NK-92 treated with Interleukin-12 subunit alpha and Interleukin-12 subunit beta, amount 100 ng/mL, for 24 hours (cell line): ENCODE measurements at places on chromosomes 2 and 18.

DNA sequence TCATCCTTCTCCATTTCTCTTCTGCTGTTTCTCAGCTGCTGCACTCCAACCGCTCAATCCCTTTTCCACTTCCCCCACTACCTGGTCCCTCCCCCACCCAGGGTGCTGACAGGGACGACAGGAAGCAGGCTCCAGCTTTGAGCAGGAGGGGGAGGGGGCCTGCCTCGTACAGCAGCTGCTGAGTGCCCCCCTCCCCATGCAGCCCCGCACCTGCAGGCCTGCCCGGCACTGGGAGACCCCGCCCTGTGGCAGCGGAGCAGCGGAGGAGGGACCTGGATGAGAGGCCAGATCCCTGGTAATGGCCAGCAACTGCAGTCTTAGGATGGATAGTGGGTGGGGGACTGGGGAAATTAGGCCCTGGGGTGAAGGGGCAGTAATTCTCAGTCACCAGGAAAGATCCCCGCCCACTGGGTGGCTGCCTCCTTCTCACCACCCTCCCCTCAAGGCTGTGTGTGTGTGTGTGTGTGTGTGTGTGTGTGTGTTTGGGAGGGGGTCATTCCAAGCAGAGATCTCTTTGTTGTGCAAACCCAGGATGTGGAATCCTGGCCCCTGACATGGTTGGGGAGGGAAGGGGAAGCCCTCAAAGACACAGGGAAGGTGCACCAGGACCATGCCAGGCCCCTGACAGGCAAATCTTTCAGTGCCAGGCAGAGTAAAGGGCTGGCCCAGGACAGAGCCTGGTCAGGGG is 6.8 kb upstream of the CRYBA2 start:
- DNase-seq: no peak

DNA sequence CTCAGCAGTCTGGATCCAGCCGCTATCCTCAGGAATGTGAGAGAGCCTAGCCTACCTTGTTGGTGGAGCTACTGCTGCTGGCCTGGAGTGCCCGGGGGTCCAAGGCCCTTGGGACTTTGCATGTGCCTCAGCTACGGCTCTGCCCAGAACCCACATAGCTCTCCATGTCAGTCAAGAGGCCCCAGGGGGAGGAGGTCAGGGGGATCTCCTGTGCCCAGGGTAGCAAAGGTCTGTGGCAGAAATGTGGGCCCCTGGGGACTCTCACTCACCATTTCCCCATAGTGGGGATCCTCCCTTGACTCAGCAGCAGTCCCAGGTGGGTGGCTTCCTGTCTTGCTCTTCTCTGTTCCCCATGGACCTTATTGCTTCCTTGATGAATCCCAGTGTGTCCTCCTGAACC is 342.7 kb upstream of the CHAC2 start:
- DNase-seq: no peak

DNA sequence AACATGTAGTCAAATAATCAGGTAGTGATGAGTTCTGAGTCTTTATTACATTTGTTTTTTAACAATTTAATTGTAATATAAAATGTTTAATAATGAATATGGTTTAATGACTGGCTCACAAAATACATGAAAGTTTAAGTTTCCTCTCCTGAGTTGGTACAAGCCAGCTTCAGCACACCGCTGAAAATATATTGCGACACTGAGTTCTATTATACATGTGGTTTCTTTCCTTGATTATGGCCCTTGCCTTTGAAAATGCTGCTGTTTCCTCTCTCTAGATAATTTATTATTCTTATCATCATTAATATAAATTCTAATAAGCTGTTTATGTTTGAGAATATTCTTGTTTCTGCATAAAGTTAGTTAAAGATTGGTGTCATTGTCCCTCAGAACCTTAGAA is 249.3 kb downstream of the PARD3B start:
- no peak for DNase-seq

DNA sequence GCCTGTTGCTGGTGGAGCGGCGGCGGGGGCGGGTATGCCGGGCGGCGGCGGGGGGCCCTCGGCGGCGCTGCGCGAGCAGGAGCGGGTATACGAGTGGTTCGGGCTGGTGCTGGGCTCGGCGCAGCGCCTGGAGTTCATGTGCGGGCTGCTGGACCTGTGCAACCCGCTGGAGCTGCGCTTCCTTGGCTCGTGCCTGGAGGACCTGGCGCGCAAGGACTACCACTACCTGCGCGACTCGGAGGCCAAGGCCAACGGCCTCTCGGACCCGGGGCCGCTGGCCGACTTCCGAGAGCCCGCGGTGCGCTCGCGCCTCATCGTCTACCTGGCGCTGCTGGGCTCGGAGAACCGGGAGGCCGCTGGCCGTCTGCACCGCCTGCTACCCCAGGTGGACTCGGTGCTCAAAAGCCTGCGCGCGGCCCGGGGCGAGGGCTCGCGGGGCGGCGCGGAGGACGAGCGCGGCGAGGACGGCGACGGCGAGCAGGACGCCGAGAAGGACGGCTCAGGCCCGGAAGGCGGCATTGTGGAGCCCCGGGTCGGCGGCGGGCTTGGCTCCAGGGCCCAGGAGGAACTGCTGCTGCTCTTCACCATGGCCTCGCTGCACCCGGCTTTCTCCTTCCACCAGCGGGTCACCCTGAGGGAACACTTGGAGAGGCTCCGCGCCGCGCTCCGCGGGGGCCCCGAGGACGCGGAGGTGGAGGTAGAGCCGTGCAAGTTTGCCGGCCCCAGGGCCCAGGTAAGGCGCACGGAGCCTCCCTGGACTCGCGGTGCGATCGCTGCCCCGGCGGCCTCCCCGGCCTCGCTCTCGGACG is 1.0 kb downstream of the ZCCHC2 start:
- DNase-seq: peak; percentile 49

- DNase-seq: no peak
Measured at GRCh38 chr18:36757081-36757480, 71.7 kb downstream of the TPGS2 start.

DNA sequence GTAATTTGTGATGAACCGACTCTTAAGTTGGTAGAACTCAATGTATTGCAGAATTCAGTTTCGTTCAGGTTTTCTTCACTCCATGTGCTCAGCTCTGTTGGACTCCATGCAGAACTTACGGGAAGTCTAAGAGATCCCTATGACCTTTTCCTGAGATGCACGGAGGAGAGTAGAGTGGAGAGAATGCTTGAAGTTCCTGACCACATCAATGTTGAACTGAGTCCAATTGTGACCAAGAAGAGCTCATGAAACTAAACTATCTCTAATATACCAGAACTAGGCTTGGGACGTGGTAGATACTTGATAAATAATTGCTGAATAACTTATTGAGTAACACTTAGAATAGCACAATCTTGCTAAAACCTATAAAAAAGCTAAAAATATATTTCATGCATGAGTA is 47.2 kb downstream of the TMEM178A start:
- no peak for DNase-seq
